NCI-H526 (cell line): ENCODE measurements at places on chromosomes 3 and 15.

DNA sequence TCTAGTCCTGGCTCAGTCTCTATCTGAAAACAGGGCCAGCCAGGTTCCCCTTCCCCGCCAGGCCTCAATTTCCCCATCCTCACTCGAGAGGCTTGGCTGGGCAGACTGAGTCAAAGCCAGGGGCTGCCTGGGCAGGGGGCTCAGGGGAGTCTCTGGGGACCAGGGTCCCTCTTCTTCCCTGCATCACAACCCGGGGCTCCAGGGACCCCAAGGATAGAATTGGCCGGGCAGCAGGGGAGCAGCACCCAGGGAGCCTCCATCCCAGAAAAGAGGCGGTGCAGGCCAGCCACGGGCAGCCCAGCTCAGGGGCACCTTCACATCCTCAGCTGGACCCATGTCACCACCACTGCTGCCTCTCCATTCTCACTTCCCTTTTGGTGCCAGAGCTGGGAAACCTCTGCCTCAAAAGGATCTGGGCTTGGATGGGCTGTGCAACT is 13.3 kb upstream of the PLXND1 start:
- DNase-seq, result no peak

- no peak for DNase-seq
These were observed 869.2 kb downstream of the IGSF11 start for GRCh38 chr3:118165413-118165812.

DNA sequence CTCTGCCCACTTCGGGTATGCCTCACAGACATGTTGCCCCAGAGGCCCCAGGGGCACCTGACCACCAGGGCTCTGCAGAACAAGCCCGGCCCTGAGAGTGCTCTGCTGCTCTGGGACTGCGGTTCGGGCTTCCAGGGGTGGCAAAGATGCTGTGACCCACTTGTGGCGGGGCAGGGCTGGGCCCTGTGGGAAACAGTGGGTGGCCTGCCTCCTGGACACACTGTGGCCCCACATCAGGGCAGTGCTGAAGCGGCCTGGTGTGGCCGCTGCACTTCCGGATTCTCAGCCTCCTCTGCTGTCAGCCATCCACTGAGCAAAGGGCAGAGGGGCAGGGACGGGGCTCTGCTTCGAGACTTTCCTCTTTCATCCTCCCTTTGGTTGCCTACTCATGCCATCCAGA is 26.5 kb upstream of the PLXND1 start:
- DNase-seq, result no peak

- no peak for DNase-seq
These were observed 55.8 kb downstream of the DZIP3 start for GRCh38 chr3:108645364-108645763.
